ENCODE measurements at places on chromosomes 5 and 9. TPM values are rescaled to one million over a fixed set of nuclear protein-coding genes. Genes with fewer than 3 reads are reported as not detected.

CMYA5 gene
- total RNA-seq: 1.7 TPM

S1PR3 gene
- total RNA-seq: 102 TPM

EQTN gene
- total RNA-seq: not detected

PCDHGA2 gene
- 2.6 TPM for total RNA-seq

PTPN3 gene
- under 0.01 TPM for total RNA-seq

PTPA gene
- total RNA-seq: 133 TPM

ANKRD34B gene
- not detected for total RNA-seq

ARHGEF37 gene
- 0.64 TPM for total RNA-seq

PTBP3 gene
- total RNA-seq: 30.3 TPM

LHX3 gene
- total RNA-seq: not detected

FGD3 gene
- under 0.01 TPM for total RNA-seq

RC3H2 gene
- total RNA-seq: 52.8 TPM

IER5L gene
- 75.7 TPM for total RNA-seq

TAF11L5 gene
- total RNA-seq: not detected

SPINK6 gene
- total RNA-seq: not detected

DMRT3 gene
- not detected for total RNA-seq

ANGPTL2 gene
- total RNA-seq: 19.9 TPM

NPR3 gene
- total RNA-seq: 2.9 TPM

LMNB1 gene
- 31.6 TPM for total RNA-seq

NIPAL4 gene
- 2.3 TPM for total RNA-seq

SARDH gene
- total RNA-seq: 5.5 TPM

GLIPR2 gene
- total RNA-seq: 29.4 TPM

TGFBI gene
- total RNA-seq: 496 TPM

LEAP2 gene
- 0.32 TPM for total RNA-seq

All from fibroblast of villous mesenchyme (primary cell).